ENCODE measurements at places on chromosomes 4 and X.

DNA sequence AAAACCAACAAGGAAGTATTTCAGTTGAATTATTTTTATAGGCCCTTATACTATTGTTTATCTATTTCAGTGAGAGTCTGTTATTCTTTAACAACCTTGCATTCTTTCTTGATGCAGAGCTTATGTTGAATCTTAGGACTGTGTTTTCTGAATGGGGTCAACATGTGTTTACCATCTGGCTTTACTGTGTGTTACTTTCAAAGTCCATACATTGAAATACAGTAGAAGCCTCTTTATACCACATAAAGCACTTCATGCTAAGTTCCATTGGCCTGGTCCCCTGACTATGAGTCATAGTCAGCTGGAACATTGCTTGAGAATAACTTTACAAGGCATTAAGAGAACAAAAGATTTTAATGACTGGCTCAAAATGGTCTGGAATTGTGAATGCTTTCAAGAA lies 152.6 kb downstream of the GASK1B start:
- DNase-seq: peak; percentile 85

DNA sequence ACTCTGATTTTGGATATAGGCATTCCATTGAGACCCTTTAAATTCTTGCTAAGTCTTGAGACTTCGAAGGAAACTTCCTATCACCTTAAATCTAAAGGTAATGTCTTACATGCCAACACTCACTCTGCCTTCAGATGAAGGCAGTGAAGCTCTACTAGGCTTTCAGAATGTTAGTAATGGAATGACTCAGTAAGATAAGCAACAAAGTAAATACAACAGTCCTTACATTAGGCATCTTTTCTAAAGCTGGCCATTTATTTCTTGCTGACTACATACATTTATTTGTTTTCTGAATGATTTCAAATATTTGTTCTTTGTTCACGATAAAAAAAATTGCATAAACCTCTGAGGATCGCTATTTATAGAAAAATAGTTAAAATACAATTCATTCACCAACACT lies 43.5 kb downstream of the ASIC5 start:
- no peak for DNase-seq

DNA sequence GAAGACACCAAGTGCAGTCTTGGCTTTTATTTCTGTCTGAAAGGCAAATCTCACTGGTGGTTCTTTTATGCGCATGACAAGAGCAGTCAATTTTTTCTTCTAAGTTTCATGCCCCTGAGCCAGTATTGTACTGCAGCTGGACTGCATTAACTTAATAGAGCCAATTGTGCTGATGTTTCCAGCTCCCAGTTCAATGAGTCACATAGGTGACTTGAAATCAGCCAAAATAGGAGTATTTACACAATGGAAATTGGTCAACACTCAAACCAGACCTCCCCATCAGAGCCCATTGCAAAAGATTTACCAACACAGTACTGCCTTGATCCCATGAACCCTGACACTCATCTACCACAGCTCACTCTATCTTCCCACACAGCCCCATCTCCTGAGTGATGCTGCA lies 100.3 kb upstream of the GUCY1A1 start:
- DNase-seq: no peak

GRCh38 chr4:174707902-174708301 lies 121.1 kb downstream of the GLRA3 start:
- DNase-seq: no peak

- DNase-seq: no peak
Measured at GRCh38 chr4:112063260-112063659, 82.0 kb upstream of the FAM241A start.

- no peak for DNase-seq
Measured at GRCh38 chr4:98166025-98166730, 22.9 kb upstream of the STPG2 start.

GRCh38 chrX:68588602-68589371 lies 58.7 kb upstream of the STARD8 start:
- DNase-seq: no peak

DNA sequence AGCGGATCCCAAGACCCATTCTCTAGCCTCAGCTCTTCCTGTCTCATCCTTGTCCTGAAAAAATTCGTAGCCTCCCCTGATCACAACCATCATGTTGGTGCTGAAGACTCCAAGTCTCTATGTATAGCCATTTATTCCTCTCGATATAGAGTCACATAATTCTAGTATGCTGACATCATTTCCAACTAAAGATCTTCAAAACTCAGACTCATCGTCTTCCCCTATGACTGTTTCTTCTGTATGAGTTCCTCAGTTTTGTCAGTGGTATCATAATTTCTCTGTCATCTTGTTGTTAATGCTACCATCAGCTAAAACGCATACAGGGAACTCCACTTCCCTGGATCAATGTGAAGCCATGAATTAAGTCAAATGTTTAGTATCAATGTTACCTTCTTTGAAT lies 41.2 kb downstream of the UNC5C start:
- DNase-seq: no peak

DNA sequence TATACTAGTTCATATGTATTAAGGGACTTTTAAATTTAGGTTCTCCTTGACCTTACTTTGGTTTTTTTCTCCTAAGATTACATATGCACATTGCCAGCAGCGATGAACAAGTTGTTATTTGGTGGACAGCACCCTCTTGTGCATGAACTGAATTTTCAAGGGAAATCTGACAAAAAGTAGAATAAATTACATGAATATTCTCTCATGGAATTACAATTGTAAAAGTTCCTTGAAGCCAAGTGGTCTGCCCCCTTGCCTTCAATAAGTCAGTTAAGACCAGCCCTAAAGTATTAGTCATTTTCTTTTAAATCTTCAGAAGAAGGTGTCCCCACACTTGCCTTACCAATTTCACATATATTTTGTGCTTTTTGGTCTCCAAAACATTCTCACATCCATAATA lies 30.7 kb upstream of the SMARCA5 start:
- DNase-seq: peak; percentile 37

DNA sequence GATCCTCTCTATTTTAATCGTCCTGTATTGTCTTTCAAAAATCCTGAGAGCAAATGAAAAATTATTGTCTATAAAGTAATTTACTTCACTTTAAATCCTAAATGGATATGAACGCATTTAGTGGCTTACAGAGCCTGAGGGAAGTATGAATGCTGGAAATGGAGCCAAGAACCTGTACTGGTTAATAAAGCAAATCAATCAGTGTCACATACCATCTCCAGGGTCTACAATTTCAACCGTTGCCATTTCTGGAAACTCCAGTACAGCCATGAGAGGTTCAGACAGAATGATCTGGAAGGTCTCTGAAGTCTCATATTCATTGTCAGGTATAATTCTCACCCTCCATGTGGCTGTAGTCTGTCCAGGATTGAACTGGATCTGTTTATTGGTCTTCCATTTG lies 76.6 kb downstream of the FREM3 start:
- no peak for DNase-seq

DNA sequence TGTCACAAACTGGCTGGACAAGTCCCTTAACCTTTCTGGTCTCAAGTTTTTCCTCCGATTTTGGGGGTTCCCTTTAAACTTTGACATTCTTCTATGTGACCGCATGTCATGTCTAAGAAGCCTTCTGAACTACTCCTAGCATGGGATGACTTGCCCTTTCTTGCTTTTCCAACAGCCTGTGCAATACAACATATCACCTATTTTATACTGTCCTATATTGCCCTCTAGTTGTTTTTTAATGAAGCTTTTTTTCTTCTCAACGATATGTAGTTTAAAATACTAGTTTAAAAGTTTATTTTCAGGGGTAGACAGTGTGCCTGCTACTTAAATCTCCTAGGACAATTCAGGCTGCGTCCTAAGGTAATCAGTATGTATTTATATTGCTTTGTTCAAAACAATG lies 1.0 kb upstream of the IGBP1 start:
- peak; percentile 18 for DNase-seq

DNA sequence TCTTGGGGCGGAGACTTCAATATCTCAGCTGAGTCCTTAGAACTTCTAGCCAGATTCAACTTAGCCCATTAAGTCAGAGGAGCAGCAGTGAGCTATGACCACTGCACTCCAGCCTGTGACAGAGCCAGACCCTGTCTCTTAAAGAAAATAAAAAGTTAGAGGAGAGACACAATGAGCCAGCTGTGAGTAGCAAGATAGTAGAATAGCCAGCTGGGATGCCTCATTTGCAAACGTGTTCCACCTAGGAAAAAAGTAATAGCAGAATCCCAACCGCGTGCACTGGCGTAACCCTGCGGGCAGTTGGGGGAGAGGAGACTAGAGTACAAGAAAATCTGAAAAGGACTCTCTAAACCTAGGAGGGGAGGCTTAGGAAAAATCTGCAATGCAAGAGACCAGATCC lies 133.2 kb upstream of the ANXA3 start:
- no peak for DNase-seq

Data from suppressor macrophage treated with lipopolysaccharide for 1 hour (primary cell).